ENCODE measurements at places on chromosomes 12 and 14.

DNA sequence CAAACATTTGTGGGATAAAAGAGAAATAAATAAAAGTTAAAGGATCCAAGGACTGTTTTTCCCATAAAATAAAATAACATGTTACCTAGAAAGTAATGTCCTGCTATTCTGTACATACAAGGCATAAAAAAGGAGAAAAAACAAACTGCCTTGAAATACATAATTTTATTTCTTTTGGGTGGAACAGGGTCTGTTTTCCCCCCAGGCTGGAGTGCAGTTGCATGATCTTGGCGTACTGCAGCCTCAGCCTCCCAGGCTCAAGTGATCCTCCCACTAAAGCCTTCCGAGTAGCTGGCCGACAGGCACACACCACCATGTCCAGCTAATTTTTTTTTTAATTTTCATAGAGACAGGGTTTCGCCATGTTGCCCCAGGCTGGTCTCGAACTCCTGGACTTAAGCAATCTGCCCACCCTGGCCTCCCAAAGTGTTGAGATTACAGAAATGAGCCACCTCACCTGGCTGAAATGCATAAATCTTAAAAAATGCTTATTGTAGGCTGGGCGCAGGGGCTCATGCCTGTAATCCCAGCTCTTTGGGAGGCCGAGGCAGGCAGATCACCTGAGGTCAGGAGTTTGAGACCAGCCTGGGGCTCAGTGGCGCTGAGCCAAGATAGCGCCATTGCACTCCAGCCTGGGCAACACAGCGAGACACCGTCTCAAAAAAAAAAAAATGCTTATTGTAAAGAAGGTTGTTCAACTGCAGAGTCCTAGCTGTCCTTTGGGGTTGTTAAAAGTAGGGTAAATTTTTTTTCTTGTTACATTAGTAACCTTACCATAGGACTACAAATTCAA lies 4.1 kb upstream of the TUBA1C start:
- DNase-seq: no peak

DNA sequence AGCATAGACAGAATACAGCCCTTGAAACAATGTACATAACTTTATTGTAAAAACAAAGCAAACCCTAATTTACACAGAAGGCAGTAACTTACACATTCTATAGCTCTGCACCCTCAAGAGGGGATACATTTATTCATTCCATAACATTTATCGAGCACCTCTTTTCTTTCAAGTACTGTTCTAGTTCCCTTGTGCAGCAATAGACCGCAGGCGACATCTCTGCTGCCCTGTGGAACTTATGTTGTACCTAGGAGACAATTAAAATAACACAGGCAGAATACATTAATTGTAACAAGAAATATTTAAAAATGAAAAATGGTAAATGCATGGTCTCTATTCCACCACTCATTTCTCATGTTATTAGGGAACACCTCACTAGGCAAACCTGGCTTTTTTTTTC lies 1.4 kb upstream of the ARHGDIB start:
- DNase-seq: no peak

GRCh38 chr12:31765931-31766330 lies 37.1 kb upstream of the AMN1 start:
- no peak for DNase-seq

DNA sequence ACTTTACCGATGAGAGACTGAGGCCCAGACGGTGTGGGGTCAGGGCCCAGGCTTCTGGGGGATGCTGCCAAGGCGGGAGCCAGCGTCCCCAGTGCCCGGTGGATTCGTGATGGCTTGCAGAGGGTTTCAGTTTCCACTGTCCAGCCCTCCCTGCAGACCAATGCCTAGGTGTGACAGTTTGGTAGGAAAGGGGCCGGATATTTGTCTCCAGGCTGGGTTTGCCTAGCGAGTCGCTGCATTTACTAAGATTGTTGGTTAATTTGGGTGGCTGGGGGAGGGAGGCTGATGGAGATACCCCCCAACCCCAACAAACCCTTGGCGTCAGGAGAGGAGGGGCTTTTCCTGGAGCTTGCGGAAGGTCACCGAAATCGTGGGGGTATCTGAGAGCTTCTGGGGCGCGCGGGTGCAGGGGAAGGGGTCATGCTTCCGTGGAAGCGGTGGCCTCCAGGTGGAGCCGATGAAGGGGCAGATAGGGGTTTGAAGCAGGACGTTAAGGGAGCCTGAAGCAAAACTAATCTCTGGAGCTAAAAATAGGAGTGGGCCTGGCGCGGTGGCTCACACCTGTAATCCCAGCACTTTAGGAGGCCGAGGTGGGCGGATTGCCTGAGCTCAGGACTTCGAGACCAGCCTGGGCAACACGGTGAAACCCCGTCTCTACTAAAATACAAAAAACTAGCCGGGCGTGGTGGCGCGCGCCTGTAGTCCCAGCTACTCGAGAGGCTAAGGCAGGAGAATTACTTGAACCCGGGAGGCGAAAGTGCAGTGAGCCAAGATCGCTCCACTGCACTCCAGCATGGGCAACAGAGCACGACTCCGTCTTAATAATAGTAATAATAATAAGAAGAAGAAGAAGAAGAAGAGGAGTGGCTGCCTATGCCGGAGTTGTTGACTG lies 1.1 kb upstream of the CDC42BPB start:
- DNase-seq: no peak

- no peak for DNase-seq
Observed at GRCh38 chr14:75459099-75459741, 31.4 kb downstream of the JDP2 start.

DNA sequence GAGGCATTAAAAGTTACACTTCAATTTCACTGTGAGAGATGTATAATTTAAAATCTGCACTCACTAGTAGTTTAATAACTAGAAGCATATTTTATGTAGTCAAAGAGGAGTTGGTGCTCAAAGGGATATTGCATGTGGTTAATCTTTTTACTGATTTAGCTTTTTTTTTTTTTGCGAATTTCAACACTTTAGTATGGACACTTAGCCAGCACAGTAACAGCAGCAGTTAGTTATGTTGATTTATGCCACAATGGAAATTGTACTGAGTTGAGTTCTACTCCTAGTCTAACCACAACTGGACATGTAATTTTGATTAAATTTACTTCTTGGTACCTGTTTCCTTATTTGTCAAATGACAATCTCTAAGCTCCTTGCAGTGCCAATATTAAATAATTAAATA lies 104.2 kb downstream of the RERG start:
- DNase-seq: no peak

- no peak for DNase-seq
Observed at GRCh38 chr12:93011100-93011499, 82.0 kb upstream of the EEA1 start.

GRCh38 chr14:39369029-39369428 lies 63.2 kb downstream of the FBXO33 start:
- no peak for DNase-seq

GRCh38 chr12:107491856-107492255 lies 193.7 kb upstream of the PWP1 start:
- no peak for DNase-seq

GRCh38 chr14:58671436-58671835 lies 33.7 kb downstream of the DACT1 start:
- DNase-seq: no peak

DNA sequence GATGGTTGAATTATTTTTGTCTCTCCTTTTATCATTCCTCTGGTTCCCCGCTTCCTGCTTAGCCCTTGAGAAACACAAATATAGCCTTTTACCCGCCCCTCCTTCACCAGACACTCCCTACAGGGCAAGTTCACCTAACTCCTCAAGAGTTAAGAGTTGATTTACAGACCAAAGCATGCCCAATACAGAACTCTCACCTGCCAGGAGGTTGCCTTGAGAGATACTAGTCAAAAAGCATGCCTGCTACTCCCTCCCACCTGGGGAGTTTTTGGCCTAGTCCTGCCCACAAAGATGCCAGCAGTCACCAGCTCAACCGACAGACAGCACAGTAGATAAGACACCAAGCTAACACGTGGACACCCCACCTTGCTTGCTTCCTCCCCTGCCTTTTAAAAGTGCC lies 11.2 kb downstream of the LGMN start:
- DNase-seq: no peak

GRCh38 chr14:64730061-64730440 lies 25.8 kb downstream of the PLEKHG3 start:
- DNase-seq: no peak

- no peak for DNase-seq
Observed at GRCh38 chr14:68247676-68248268, 428.2 kb downstream of the RAD51B start.

All from activated CD4-positive, CD25-positive, alpha-beta regulatory T cell treated with anti-CD3 and anti-CD28 coated beads, Interleukin-2, amount 50 U/mL, for 72 hours (primary cell).